HS-5 (cell line): ENCODE measurements at places on chromosomes 6 and 20.

DNA sequence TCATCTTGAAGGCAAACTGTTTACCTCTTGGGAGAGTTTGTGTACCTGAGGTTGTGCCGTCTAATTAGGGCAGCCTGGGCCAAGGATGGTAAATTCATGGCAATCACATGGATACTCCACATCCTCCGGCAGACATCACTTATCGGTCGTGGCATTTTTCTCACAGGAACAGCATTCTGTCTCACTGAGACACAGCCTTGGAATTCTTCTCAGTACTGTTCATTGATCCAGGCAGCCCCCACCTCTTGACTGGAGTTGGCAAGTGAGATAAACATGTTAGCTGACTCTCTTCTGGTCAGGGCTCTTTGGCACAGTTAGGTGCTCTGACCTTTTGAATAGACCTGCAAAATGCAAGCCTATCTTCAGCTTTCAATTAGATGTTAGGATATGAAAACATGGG is 511.4 kb upstream of the FLRT3 start:
- DNase-seq = no peak

- peak; percentile 71 for DNase-seq
Measured at GRCh38 chr6:121879149-121879548, 443.7 kb downstream of the GJA1 start.

DNA sequence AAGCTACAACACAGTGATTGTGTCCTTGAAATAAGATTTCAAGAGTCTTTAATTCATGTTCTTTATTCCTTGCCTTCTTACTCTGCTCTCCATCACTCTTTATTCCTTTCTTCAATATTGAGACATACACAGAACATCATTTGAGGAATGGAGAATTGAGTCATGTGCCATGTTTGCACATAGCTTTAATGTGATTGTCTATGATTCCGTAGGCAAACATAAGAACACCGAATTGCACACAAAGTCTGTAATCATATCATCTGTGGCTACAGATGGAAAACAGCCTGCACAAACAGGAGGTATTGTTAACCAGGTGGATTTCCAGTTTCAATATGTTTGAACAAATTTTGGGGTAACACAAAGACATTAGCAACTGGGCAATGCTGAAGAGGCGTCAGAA is 571.6 kb upstream of the GJE1 start:
- no peak for DNase-seq

GRCh38 chr6:70280400-70280853 is 22.5 kb downstream of the COL9A1 start:
- DNase-seq = no peak
